T-helper 17 cell (primary cell): ENCODE measurements at places on chromosomes 1 and 21.

GRCh38 chr1:202698276-202698675 lies 12.0 kb downstream of the SYT2 start:
- no peak for DNase-seq

DNA sequence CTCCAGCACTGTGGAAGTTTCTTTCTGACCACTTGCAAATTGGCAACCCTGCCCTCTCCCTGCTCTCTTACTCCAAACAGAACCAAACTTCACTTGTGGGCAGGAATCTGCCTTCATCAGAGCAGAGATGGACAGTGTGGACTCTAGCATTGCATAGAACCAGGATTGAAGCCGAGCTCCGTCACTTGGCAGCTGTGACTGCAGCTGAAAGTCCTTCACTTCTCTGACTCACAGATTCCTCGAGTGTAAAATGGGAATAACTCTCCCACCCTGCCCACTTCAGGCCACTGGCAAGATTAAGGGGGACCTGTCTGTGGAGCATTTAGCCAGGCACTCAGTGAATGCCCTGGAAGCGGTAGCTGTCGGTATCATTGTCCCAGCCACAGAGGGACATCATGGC lies 75.7 kb upstream of the ZBTB40 start:
- no peak for DNase-seq

- DNase-seq: no peak
These were observed 11.0 kb upstream of the HEYL start for GRCh38 chr1:39650431-39650830.

- no peak for DNase-seq
These were observed 81.8 kb downstream of the PBX1 start for GRCh38 chr1:164640686-164641352.

DNA sequence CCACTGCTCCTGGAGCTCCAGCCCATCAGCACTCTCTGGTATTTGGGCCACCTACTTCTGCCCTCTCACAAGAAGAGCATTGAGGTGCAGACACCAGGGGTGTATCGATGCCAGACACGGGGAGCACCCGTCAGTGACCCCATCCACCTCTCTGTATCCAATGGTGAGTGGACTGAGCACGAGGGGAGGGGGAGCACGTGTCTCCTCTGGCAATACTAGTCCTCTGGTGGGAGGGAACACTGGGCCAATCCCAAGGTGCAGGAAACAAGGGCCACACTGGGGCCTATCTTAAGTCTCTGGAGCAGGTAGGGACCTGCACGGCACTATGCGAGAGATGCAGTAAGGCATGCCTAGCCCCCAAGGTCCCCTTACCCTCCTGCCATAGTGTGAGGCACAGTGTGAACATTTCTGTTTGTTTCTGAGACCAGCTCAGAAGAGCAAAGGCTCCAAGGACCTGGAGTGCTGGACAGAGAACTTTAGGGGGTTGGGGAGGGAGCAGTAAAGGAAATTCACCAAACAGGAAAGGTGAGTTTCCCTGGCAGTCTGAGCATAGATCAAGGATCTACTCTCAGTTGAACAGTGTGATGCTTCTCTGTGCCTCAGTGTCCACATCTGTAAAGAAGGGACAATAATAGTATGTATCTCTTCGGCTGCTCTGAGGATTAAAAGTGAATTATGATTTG lies 2.3 kb downstream of the FCRLB start:
- no peak for DNase-seq

- DNase-seq: no peak
These were observed 609.8 kb upstream of the NCAM2 start for GRCh38 chr21:20388400-20388799.

GRCh38 chr1:48190881-48191280 lies 31.6 kb upstream of the SLC5A9 start:
- no peak for DNase-seq

- DNase-seq: no peak
These were observed 145.5 kb downstream of the IGSF21 start for GRCh38 chr1:18253093-18253492.

GRCh38 chr1:212132025-212132424 lies 96.5 kb downstream of the DTL start:
- DNase-seq: no peak

DNA sequence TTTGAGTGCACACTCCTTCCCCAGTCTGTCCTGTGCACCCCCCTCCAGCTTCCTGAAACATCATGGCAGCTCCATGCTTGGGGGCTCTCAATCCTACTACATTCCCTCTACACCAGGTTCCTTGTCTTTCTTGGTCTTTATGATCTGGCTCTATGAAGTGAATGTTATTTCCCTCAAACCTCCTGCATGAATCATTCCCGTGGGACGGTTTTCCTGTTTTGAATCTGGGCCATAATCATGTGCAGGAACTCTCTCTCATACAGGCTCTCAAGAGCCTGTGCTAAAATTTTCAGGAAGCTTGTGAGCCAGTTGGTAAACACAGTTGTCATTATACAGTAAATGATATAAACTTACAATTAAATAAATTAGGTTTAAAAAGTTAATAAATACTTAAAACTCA lies 89.8 kb upstream of the KCNE2 start:
- DNase-seq: no peak

- DNase-seq: no peak
These were observed 26.8 kb downstream of the HP1BP3 start for GRCh38 chr1:20760322-20760721.

DNA sequence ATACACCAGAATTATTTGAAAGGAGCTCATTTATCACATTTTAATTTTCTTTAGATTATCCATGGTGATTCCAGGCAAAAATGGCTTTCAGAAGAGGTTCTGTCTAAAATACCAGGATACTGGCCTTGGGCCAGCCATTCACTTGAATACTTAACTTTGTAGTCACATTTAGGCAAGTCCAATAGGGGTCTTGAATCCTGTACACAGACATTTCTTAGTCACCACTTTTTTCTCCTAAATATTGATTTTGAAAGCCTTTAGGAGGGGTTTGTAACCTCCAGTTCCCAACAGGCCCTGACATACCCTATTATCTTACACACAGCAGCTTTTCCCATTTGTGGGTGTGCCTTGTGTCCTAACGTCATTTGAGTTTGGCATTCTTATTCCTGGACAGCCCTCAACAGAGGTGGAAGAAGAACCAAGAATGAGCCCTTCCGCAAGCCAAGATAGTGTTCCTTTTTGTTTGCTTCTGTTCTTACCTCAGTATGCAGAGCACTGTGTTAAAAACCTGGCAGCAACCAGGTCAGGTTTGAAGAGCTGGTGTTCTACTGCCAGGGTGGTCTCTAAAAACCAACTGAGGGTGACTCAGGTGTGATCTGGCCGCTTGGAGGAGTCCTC lies 19.5 kb downstream of the MAP3K7CL start:
- no peak for DNase-seq

DNA sequence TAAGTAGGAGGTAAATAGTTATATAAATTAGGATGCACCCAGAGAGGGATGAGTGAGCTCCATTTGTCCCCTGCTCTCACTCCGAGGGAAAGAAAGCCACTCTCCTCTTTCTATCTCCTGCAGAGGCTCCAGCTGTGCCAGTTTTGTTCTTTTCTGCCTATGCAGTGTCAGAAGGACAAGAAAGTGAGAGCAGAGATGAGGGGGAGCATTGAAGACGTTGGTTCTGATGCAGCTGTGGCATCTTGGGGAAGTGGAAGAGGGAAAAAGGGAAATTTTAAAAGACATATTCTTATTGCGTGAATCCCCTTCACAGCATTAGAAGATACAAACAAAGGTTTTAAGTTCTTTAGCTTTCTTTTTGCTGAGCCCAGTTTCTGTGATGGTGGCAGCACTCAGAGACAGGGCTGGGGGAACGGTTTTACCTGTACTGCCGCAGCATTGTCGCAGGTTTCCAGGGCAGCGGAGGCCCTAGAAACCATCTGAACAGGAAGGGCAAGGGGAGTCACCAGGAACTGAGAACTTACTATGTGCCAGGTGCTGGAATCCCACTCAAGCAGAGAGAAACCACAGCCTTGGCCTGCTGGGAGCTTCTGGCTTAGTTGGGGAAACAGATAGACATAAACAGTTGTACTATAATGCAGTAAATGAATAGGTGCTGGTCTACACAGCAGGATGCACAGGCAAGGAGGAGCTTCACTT lies 44.9 kb upstream of the USP24 start:
- DNase-seq: no peak

GRCh38 chr1:75514270-75514669 lies 96.6 kb downstream of the SLC44A5 start:
- no peak for DNase-seq

DNA sequence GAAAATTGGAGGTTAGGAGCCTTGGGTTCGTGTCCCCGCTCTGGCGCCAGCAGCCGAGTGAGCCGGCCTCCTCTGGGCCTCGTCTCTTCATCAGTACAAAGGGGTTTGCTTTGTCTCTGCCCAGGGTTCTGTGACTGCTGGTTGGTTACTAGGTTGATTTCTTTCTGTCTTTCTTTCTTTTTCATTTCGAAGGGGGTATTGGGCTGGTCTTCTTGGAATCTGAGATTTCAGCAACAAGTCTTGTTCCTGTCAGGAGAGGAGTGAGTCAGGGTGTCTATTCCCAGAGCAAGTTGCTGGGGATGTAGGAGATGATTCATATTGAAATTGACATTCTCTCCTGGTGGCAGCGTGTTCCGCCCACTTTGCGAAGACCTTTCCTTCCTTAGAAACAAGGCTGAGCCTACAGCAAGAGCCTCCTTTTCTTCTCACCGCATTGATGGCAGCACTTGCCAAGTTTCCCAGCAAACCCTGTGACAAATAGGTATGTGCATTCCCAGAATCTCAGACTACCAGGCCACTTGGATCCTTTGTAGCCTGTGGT lies 79.2 kb downstream of the MAN1C1 start:
- no peak for DNase-seq

- DNase-seq: no peak
These were observed 13.3 kb downstream of the TESK2 start for GRCh38 chr1:45477646-45478045.

DNA sequence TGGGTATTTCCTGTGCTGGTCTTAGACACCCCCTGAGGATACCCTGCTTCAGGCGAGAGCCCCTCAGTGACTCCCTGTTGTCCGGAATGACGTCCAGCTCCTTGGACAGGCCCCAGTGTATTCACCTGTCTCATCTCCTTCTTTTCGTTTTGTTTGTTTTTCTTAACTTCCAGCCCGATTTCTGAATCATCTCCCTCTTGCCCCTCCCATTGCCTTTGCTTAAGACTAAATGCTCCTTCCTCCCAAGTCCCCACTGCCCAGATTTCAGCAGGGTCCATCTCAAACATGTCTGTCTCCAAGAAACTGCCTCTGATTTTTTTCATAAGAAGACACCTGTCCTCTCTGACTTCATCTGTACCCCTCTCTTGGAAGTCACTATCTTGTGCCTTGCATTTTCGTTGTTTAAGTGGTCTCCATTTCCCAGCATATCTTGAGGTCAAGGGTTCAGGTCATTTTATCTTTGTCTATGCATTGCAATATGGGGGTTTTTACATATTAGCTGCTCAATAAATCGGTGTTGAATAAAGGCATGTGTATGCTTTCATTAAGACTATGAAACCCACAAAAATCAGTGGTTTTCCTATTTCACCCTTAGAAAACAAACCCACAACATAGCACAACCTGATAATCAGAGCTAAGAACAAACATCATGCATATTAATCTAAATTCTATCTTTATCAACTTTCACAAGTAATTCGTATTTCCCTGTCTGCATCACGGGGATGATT lies 58.4 kb upstream of the LGALS8 start:
- no peak for DNase-seq

GRCh38 chr1:192401825-192402224 lies 85.0 kb downstream of the RGS21 start:
- DNase-seq: no peak
